ENCODE measurements at places on chromosomes 16 and 17. TPM values are rescaled to one million over a fixed set of nuclear protein-coding genes. Genes with fewer than 3 reads are reported as not detected.
A peak's percentile ranks its signal among the peaks of the same experiment; 100 is the strongest.

CMTM2 gene
- not detected for total RNA-seq

NOXO1 gene
- not detected for total RNA-seq

SPG7 gene
- 90.6 TPM for total RNA-seq

KRTAP4-5 gene
- total RNA-seq = not detected

CES3 gene
- 1.0 TPM for total RNA-seq

KRT27 gene
- not detected for total RNA-seq

UNC13D gene
- 20.0 TPM for total RNA-seq

SRSF1 gene
- 138 TPM for total RNA-seq

- no peak for DNase-seq
These were observed 185.0 kb downstream of the TANC2 start for GRCh38 chr17:63150994-63151464.

GRCh38 chr16:77711179-77711578 is 11.1 kb upstream of the NUDT7 start:
- DNase-seq = no peak

DNA sequence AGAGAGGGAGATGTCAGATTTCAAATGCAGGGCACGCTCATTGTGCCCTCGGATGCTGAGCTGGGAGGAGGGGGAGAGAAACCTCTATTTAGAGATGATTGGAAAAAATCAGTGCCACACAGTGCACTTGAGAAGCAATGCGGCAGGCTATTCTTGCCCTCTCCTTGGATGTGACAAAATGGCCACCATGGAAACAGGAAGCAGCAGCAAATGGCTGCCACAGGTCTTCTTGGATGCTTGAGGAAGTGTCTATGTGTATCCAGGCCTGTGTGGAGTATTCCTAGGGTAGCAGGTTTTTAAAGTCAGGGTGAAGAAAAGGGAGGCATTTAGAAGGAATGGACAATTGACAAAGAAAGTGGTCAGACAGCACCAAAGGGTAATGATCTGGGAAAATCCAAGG is 340.1 kb upstream of the ZFHX3 start:
- DNase-seq = no peak

GRCh38 chr17:63675607-63676546 is 24.0 kb downstream of the LIMD2 start:
- DNase-seq = peak; percentile 88

DNA sequence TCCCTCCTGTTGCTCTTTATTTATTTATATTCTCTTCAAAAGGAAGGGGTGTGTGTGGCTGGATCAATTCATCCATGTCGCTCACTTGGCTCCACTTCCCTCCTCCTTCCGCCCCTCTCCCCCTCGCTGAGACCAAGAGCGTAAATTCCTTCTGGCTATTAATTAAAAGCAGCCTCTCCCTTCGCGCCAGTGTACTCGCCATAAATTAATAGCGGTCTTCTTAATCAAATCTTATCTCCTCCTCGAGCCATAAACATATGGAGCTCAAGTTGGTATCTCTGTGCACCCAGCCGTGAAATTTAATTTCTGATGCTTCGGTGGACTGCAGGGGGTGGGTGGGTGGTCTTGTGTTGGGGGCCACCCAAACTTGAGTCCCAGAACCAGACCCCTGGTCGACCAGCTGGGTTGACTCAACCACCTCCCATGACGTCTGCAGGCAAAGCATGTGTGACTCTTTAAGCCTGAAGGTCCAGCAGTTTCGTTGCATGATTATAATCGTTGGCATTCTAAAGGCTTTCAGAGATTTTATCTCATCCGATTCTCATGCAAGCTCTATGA is 57.9 kb downstream of the SDK2 start:
- DNase-seq = no peak

DNA sequence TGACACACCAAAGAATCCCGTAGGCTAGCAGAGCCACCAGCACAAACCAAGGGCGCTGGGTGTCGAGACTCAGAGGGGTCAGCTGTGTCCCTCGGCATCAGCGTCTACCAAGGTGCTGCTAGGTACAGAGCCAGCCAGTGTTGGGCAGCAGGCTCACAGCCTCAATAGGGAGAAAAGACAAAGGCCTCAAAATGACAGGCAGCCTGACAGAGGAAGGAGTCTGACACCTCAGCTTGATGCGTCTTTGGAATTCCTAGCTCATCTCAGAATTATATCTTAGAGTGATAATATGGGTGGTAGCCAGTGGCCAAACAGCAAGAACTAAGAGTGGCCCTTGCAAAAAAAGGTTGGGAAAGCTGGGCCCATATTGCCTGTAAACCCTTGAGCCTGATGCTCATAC is 45.9 kb downstream of the HS3ST3B1 start:
- no peak for DNase-seq

DNA sequence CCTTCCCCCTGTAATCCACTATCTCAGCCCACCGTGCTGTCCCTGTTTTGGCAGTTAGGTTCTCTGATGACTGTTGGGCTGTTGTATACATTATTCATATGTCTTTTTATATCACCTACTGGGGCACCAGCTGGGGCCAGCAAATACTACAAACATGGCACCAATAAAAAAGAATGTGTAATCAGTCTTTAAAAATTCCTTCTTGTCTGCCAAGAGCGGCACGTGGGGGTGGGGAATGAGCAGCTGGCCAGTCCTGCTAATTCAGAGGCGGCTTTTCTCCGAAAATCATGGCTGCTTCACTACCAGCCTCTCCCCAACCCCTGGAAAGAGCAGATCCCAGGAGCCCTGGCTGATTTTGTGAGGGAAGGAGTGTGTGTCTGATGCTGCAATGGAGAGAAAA is 77.7 kb upstream of the EEF2KMT start:
- DNase-seq = no peak

DNA sequence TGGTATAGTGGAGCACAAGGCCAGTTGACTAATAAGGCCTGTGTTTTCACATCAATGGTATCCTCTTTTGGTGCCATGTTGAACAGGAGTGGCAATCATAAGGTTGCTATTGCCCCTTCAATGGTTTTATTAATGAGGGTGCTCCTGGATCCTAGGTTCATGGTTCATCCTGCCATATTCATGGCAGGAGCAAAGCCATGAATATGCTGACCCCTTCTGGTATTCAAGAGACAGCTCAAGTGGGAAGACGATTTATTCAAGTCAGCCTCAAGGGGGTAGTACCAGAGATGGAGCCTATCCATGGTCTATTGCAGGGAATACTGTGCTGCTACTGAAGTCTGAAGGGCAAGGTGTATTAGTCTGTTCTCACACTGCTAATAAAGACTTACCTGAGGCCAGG is 2.6 kb downstream of the ABCA9 start:
- DNase-seq = no peak

DNA sequence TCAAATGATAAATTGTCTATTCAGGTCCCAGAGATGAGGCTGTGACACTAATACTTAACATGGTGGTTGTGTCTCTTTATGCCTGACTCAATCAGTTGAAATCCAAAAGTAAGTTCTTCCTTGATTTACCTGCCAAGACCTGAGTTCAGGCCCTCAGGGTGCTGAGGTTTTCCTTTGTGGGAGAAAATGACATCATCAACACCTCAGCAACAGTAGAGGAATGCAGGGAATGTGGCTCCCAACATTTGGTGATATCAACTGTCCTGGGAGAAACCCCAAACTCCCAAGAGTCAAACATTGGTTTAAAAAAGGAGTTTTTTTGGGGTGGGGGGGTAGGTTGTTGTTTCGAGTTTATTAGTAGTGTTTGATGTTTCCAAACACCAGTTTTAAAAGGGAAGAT is 14.7 kb downstream of the RNF43 start:
- no peak for DNase-seq

- DNase-seq = no peak
These were observed 46.5 kb downstream of the VAT1L start for GRCh38 chr16:77834635-77835540.

- no peak for DNase-seq
These were observed 38.0 kb upstream of the DHX40 start for GRCh38 chr17:59527325-59527917.

GRCh38 chr17:40617678-40618240 is 29.9 kb downstream of the SMARCE1 start:
- no peak for DNase-seq

DNA sequence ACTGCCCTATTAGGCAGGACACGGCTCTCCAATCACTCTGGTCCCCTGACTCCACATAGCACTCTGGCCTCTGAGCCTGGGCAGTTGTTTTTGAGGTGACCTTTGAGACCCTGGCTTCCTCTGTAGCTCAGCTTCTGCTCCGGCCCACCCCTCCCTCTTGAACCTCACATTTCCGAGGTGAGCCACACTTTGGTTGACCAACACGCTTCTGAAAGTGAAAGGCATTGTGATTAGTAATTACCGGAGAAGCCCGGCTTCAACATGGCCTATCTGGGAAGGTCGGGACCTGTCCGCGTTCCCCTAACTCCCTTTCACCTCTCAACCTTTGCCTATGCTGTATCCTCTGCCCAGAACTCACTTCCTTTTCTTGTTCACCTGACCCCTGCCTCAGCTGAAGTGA is 10.3 kb upstream of the ITGAX start:
- DNase-seq = no peak

DNA sequence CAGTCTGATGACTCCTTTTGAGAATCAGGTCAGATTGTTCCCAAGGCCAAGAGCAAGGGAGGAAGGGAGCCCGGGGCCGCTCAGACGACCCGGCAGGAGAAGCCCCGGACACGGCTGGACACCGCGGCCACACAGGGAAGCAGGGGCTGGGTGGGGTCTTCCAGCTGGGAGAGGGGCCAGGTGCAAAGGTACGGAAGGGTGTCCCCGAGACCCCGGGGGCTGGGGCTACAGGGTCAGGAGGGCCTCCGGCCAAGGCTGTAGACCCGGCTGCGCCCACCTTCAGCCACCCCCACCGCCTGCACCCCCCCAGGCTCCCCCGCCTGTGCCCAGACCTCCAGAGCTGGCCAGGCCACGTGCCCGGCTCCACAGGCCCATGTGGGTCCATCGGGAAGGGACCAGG is 21.9 kb upstream of the C1QTNF8 start:
- no peak for DNase-seq

DNA sequence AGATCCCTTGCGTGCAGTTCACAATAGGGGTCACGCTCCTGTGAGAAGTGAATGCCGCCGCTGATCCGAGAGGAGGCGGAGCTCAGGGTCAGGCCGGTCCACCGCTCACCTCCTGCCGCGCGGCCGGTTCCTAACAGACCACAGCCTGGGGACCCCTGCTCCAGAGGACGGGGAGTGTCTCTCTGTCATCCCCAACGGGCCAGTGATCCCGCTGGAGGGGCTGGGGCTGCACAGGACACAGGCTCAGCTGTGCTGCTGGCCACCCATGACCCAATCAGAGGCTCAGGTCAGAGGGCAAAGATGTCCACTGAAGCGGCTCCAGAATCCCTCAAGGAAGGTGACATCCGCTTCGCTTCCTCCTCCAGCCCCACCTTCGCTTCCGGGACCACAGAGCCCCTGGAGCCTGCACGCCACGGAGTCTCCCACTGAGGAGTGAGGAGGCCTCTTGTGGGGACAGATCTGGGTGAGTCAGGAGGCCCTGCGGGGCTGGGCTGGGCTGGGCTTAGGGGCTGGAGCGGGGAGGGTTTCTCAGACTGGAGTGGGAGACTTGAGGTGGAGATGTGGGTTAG is 115.4 kb downstream of the METRNL start:
- peak; percentile 84 for DNase-seq

DNA sequence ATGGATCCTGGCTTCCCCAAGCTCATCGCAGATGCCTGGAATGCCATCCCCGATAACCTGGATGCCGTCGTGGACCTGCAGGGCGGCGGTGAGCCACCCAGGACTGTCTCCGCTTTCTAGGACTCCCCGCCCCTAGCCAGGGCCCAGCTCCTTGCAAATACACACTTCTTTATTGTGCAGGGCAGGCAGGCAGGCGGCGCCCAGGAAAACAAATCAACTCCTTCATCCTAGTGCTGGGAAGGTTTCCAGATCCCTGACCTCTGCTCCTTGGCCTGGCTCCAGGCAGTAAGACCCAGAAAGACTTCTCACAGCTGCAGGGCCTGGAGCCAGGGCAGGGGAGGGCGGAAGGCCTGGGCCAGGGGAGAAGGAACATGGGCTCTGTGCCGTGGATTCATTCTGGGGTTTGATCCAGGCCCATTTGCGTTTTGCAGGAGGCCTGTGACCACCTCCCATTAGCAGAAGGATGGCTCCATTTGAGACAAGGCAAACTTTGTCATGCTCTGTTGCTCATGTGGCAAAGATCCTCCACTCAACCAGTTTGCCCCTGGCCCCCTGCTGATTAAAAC is 6.0 kb upstream of the LPCAT2 start:
- DNase-seq = peak; percentile 87

DNA sequence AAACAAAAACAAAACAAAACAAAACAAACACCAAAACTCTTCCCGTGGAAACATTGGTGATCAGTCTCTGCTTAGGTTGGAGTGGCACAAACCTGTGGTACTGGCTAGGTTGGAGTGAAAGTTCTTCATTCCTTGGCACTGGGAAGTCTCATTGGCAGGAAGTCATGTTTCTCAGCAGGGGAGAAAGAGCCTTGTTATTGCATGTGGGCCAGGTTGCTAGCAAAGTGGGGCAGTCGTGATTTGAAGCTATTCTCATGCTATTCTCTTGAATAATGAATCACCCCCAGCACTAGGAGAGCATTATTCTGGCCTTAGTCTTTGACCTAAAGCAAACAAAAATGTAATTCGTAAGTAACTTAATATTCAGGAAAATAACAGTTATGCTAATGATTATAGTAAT is 24.3 kb upstream of the B4GALNT2 start:
- DNase-seq = no peak

- no peak for DNase-seq
These were observed 12.8 kb upstream of the ITGB3 start for GRCh38 chr17:47240806-47241205.

GRCh38 chr16:30996985-30997724 is 12.1 kb downstream of the HSD3B7 start:
- DNase-seq = peak; percentile 89

DNA sequence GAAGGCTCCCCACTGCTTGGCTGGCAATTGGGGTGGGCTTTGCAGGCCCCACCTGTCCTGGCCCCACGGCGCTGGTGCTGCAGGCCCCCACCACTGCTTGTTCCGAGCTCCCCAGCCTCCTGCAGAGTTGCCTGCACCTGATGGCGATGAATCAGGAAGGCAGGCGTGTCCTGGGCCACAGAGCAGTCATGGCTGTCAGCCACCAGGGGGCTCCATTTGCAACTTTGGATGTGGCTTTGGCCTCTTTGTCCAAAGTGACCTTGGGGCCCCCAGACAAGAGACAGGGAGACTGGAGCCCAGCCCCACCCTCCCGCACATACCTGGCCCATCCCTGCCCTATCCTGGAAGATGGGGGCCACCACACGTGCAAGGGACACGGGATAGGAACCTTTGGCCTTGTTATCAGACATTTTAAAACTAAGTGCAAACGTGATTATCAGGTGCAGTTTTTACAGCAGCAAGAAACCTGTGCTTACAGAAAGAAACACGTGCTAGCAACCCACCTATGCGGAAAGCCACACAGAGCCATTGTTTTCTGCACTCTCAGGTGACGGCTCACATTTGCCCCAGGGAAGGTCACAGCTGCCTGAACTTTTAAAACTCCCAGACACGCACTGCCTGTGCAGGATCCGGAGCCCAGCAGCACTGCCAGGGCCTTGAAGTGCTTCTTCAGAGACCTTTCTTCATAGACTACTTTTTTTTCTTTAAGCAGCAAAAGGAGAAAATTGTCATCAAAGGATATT is at the start of gene DNASE1:
TSS of gene DNASE1 (plus strand) at position 443 of the 743 bp plus-strand sequence. CDS start 683 bp downstream, outside the sequence.
- peak; percentile 77 for DNase-seq
